ENCODE measurements at places on chromosomes 11 and 22.
A peak's percentile ranks its signal among the peaks of the same experiment; 100 is the strongest.

GRCh38 chr11:87020764-87021365 lies 16.9 kb upstream of the TMEM135 start:
- DNase-seq = no peak

GRCh38 chr22:46686221-46687047 lies 51.6 kb downstream of the CERK start:
- DNase-seq = no peak

DNA sequence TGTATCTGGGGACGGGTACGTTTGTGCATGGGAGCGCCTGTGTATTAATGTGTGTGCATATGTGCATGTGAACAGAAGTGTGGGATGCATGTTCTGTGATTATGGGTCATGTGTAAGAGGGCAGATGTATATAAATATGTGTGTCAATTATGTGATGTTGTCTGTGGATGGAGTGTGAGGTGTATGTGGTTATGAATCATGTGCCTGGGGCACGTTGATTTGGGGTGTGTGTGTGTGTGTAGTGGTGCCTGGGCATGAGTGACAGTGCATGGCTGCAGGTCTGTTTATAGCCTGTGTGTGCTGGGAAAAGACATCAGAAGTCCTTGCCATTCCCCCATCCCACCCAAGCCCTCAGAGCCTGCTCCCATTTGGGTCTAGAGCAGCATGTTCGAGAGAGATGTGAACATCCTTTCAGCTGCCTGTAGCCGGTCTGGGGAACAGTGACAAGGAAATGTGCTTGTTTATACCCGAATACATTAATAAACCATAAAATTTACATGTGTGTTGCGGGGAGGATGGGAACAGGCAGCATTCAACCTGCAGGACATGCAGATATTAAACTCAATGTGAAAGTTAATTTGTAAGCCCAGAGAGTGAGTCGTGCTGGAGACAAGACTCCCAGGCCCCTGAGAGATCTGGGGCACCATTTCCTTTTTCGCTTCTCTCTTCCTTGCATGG lies 129.0 kb downstream of the NECTIN1 start:
- DNase-seq = no peak

- no peak for DNase-seq
Measured at GRCh38 chr11:74909812-74910211, 39.1 kb downstream of the XRRA1 start.

GRCh38 chr11:80862011-80862410 lies 1421.2 kb upstream of the TENM4 start:
- no peak for DNase-seq

DNA sequence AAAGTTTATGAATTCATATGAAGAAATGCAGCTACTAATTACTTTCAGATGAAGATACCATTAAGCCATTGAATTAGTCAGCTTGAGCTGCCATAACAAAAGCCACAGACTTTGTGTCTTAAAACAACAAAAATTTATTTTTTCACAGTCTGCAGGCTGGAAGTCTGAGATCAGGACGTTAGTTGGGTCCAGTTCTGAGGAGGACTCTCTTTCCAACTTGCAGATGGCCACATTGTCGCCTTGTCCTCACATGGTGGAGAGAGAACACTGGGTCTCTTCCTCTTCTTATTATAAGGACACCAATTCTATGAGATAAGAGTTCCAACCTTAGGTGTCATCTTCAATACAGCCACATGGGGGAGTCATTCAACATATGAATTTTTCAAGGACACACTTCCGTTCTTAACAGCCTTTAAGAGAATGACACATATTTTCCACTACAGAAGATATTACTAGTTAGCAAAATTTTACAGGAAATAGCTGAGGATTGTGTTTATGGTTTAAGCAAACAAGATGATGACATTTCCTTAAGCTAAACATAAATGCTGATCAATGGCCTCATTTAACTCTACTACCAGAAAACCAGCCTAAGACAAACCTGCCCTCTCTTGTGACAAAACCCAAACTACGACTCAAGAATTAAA lies 56.0 kb downstream of the DCUN1D5 start:
- peak; percentile 92 for DNase-seq

DNA sequence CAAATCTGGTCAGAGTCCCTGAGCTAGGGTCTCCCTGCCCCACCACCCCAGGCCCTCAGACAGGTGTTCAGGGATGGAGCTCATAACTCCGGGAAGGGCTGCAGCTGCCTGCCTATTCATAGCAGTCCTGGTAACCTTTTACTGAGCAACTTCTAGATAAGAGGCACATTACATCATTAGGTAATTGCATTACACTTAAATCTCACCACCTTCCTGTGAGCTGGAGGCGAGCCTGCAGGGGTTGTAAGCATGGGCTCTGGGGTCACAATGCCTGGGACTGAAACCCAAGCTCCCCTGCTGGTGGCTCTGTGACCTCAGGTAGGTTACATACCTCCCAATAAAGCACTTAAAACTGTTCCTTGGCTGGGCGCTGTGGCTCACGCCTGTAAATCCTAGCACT lies 22.5 kb downstream of the TP53I11 start:
- DNase-seq = no peak

- DNase-seq = no peak
Measured at GRCh38 chr11:114396916-114397315, 3.4 kb downstream of the C11orf71 start.

GRCh38 chr11:83520849-83521248 lies 234.7 kb upstream of the CCDC90B start:
- DNase-seq = no peak

GRCh38 chr11:65388731-65389130 lies 2.3 kb downstream of the FRMD8 start:
- DNase-seq = no peak

DNA sequence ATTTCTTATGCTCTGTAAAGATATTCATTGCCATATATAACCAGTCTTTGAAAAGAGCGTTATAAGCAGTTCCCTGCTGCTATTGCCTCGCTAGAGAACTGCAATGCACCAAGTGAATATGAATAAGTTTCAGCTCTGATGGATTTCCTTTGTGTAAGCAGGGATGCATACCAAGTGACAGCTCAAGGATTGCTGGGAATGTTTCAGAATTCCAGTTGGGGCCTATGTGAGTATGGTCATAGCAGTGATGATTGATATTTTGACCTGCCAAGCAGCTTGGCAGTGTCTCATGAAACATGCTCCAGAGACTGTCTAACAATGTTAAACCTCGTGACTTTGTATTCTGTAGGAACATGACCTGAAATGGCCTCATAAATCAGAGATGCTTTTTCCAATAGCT lies 312.6 kb downstream of the C11orf87 start:
- no peak for DNase-seq

GRCh38 chr11:117715801-117716200 lies 81.2 kb downstream of the DSCAML1 start:
- no peak for DNase-seq

GRCh38 chr11:92886243-92886905 lies 83.1 kb upstream of the MTNR1B start:
- DNase-seq = no peak

- no peak for DNase-seq
Measured at GRCh38 chr22:49015993-49016908, 811.4 kb downstream of the BRD1 start.

DNA sequence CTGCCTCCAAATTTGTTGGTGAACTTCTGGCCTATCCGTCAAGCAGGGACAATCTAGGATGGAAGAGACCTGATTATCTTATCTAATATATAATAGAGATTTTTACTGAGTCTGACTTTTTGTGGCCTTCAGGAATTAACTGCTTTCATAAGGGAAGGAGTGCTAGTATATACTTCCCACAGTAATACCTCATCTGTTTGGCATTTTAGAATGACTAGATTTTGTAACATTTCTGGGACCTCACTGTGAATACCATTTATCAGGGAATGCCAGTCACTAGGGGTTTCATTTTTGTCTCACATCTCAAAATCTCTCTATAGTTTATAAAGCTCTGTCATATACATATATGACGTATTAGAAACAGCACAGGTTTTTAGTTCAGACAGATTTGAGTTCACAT lies 114.3 kb downstream of the INSC start:
- DNase-seq = no peak

GRCh38 chr11:6531267-6531752 lies 34.2 kb downstream of the DNHD1 start:
- no peak for DNase-seq

DNA sequence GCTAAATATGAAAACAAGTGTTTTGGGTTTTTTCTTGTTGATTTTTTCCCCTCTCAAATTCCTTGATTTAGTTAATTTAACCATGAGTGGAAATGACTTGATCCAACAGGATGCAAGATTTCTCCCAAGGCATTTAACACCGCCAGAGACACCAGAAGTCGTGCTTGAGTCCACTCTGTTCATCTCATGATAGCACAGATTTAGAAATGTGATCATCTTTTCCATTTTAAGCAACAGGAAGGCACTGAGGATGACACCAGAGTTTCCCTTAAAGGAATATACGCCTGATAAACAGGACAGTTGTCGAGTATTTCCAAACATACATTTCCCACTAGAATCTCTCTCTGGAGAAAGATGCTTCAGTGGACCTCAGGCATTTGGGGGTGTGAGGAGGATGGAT lies 318.7 kb downstream of the CADM1 start:
- DNase-seq = no peak

- DNase-seq = no peak
Measured at GRCh38 chr22:40414311-40414710, 43.9 kb downstream of the SGSM3 start.

- no peak for DNase-seq
Measured at GRCh38 chr11:44916331-44916730, 34.4 kb downstream of the TP53I11 start.

Measured in T-helper 1 cell (primary cell).